ENCODE measurements at places on chromosomes 16 and 17.

DNA sequence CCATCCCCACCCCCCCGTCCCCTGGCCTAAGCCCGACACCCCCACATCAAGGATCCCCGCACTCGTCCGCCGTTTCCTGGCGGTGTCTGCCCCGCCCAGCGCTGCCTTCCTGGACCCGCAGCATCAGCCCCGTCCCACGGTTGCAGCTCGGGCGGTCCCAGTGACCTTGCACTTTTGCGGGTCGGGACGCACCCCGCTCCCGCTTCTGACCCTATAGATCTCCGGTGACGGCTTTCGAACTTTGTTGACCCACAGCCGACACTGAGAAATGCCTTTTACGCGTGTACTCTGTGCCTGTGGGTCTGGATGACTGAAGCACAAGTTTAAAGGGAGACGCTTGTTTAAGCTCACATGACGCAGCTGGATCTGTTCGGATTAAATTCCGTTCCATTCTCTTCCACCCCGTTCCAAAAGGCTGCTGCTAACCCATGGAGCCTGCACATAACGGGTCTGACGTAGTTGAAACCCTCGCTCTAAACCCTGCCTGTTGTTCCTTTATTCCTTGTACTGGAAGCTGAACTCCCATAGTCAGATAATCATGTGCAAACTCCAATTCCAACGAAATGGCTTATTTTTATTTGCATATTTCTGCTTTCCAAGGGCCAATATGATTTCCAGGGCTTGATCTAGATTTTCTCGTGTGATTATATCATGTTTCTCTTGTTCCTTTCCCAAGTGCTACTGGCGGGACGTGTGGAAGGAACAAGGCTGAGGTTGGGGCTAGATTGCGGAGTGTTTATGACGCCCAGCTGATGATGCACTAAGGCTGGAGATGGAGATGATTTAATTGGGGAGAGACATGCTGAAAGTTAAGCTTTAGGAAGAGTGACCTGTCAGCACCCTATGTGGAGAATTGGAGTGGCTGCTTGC, 834 bp downstream of the FLYWCH1 start:
- no peak for DNase-seq

GRCh38 chr16:9446471-9447194, 355.2 kb downstream of the HAPSTR1 start:
- no peak for DNase-seq

DNA sequence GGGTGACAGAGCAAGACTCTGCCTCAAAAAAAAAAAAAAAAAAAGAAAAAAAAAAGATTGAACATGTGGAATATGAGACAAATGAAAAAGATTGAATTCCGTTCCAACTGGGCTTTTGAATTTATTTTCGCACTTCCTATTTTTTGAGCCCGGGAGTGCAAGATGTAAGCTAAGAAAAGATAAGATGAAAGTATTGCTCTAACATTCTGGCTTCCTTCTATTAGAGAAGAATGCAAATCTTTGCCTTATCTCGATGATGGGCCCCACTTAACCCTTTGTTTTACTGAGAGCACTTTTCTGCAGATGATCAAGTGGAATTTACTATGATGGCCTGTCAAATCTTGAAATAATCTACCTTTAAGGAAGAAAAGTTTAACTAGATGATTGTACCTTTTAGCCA, 96.3 kb downstream of the WWOX start:
- DNase-seq, result no peak

- DNase-seq, result peak; percentile 17
Observed at GRCh38 chr16:80981103-80981502, 25.6 kb downstream of the CMC2 start.
